Kidney (tissue), 22 donors: ENCODE measurements at places on chromosomes 3 and 15. TPM values are rescaled to one million over a fixed set of nuclear protein-coding genes. Genes with fewer than 3 reads are reported as not detected.

SNRPN gene
- total RNA-seq: 134 TPM

CLDND1 gene
- total RNA-seq: 77.2 TPM

CRABP1 gene
- not detected for total RNA-seq

CILP gene
- 1.5 TPM for total RNA-seq

RAD51 gene
- total RNA-seq: 1.1 TPM

IL17RE gene
- 8.5 TPM for total RNA-seq

UACA gene
- 92.7 TPM for total RNA-seq

ATP8B4 gene
- 12.5 TPM for total RNA-seq

RBPMS2 gene
- 8.2 TPM for total RNA-seq

TMCO5A gene
- total RNA-seq: not detected

TRAIP gene
- 1.9 TPM for total RNA-seq

THBS1 gene
- 377 TPM for total RNA-seq

GOLGA8Q gene
- total RNA-seq: 1.6 TPM

SYNPR gene
- not detected for total RNA-seq

CORO2B gene
- total RNA-seq: 7.9 TPM

FETUB gene
- total RNA-seq: not detected

CMC1 gene
- total RNA-seq: 20.0 TPM

CYP1A2 gene
- not detected for total RNA-seq

PAQR5 gene
- 51.3 TPM for total RNA-seq
